GM18507 (cell line): ENCODE measurements at places on chromosomes 1 and 21.

DNA sequence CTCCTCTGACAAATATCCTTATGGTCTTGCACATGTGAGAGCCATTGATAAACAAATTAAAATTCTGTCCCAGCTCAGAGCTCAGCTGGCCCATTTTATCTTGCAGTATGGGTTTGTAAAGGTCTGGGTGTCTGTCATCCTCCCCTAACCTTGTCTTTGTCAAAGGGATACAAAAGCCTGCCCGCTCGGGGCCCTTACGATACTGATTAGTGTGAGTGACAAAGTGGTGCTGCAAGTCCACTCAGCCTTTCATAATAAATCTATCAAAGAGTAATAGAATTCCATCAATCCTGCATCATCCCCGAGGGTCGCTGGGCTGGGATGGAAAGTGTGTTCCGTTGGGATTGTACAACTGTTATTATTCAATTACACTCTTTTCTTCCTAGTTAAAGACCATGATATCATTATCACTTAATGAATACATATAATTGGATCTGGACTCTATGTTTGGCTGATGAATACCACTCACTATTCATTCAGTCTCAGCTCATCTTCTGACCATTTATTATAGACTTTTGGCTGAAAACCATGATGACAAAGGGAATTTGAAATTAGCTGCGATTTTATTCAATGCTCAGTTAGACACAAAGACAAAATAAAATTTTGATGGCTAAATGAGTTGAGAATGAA, 122.5 kb upstream of the FOXD3 start:
- no peak for DNase-seq

DNA sequence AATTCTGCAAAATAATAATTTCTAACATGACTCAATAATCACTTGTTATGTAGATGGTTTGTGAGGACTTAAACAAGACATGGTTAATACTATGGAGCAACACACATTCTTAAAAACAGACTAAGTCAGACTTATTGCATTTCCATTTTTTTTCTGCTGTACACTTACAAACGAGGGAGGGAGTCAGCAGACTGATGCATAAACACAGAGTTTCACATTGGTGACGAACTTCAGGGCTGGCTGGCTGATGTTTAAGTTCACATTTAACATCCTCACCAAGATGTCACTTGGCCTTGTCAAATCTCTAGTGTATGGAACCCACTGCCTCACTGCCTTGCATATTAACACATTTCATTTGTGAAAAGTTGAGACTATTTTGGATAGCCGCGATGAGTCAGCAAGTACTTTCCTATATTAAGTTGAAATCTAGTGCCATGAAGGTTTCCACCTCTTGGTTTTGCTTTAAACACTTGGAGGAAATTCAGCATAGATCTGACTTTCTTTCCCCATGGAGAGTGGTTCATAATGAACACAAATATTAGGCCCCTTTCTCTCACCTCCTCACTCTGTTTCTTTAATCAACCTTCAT, 337.5 kb upstream of the RUNX1 start:
- no peak for DNase-seq

GRCh38 chr1:223410036-223410435, 16.8 kb downstream of the CCDC185 start:
- DNase-seq, result no peak

DNA sequence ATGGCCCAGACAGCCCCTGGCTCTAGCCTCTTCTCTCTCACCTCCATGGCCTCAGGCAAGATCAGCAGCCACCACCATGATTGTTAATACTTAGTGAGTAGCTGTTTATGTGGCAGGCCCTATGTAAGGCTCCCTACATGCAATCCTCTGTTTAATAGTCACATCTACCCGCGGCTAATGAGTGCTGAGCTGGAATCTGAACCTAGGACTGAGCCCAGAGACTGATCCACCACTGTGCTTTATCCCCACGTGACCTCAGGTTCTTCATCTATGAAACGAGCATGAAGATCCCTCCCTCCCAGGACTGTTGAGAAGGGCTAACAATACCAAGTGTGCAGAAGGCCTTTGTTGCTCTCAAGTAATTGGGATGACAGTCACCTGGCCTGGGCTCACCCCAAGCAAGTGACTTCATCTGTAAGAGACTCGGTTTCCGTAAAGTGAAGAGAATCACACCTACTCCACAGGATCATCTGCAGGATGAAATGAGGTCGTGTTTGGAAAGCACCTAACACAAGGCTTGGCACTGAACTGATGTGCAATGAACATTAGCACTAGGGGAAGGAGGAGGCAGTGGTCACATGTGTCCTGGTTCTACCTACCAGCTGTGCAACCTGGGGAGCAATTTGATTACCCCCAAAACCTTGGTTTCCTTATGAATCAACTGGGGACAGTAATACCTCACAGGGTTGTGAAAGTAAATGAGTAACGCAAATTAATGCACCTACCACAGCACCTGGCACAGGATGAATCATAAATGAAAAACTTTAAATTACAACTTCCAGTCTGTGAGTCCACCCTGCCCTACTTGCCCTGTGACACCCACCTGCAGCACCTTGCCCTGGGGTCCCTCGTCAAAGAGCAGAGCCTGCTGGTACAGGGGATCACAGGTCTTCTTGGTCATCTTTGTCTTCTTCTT, 37.2 kb downstream of the RIMS3 start:
- peak; percentile 40 for DNase-seq

DNA sequence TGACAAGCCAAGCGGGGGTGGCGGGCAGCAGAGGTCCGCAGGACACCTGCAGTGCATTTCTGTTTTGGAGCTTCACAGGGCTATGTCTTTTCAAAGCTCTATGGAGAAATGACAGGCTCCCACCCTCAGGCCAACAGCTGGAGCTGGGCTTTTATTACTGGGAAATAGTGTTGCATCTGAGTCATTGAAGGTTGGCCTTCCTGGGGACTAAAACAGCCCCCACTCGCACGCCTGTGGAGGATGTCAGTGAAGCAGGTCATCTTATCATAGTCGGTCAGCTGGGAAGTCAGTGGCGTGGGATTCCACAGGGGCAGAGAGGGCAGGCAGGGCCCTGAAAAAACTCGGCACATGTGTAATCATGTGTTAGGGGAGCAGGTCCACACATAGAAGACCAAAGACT, 55.3 kb downstream of the NTPCR start:
- DNase-seq, result no peak

- no peak for DNase-seq
Observed at GRCh38 chr21:38923429-38923828, 117.7 kb downstream of the ETS2 start.

DNA sequence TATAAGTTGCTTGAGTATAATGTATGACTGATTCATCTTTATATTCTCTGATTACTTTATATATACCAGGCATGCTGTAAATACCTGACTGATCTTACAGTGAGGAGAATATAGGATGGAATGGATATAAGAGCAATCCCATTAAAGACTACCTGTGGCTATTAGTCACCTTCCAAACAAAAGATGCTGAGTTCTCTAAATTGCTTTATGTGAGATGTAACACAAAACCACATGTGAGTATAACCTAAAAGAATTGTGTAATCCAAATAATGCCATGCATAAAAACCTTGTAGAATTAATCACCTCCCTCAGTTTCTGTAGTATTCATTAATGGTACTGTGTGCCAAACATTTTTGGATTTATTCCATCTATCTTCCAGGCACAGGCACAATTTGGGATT, 134.6 kb upstream of the LRRC7 start:
- no peak for DNase-seq

GRCh38 chr1:162984699-162985098, 84.5 kb upstream of the RGS4 start:
- DNase-seq, result no peak

DNA sequence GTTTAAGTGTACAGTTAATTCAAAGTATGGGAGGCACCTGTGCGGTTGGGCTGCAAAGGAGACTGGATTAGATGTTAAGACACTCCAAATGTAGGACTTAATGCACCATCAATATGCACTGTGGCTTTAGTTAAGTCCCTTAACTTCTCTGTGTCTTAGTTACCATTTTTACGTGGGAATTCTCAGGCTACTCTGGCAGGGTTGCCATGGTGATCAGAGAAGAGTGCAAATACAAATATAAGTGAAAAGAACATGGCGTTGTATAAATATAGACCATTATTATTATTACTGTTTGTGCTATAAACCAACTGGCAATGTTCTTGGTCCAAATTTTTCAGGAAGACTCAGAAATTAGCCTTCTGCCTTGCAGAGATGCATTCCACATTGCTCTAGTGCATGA, 595.6 kb downstream of the NPHP4 start:
- no peak for DNase-seq

DNA sequence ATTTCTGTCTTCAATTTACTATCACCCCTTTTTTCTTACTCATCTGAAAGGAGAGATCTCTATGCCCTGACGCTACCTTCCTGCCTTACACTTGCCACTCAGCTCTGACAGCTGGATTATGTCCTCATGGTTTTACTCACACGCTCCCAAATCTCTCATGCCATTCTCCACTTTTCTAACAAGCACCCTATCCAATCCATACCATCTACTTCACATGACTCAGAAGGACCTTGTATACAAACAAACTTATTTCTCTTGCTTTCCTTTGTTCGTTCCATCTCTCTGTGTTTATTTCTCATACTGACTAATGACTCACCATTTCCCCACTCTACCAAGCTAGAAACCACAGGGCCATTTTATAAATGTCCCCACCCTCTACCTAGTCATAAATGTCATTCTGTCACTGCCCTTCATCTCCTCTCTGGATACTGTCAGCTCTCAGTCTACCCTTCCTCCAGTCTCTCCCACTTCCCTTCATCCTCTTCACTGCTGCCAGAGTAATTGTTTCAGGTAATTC, 87.3 kb downstream of the USP24 start:
- DNase-seq, result no peak

GRCh38 chr1:23902321-23903278, 10.6 kb downstream of the CNR2 start:
- no peak for DNase-seq

GRCh38 chr1:44821240-44821715, 13.0 kb downstream of the BTBD19 start:
- no peak for DNase-seq

- no peak for DNase-seq
Observed at GRCh38 chr1:168572633-168573032, 3.8 kb upstream of the XCL1 start.

- DNase-seq, result no peak
Observed at GRCh38 chr1:52571783-52572182, 18.9 kb upstream of the TUT4 start.

DNA sequence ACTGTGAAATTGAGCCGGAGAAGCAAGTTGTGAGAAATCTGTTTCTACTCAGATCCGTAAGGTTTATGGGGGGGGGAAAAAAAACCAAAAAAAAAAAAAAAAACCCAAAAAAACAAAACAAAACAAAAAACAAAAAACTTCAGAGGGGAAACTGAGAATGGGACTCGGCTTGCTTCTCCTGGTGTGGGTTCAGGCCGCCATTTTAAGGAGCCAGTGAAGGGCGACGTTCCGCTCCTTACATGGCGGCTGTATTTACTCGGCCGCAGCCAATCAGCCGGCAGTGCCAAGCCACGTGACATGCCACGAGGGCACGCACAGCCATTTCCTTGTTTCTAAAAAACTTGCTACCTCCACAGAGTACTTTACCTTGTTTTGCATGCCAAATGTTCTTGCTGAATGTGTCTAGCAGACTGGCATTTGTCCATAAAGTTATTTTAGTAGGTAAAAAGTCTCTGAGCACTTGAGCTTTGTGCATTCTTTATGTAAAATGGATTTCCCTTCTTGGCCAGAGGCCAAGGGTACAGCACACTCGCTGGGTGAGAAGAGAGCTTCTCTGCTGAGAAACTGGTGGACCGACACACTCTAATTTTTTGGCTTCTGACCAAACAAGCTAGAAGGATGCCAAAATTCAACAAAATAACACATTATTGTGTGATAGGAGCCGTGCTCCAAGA, 101.8 kb downstream of the NFIA start:
- no peak for DNase-seq

- DNase-seq, result no peak
Observed at GRCh38 chr1:217660353-217661062, 29.4 kb downstream of the SPATA17 start.

- no peak for DNase-seq
Observed at GRCh38 chr1:154478639-154479038, 23.4 kb upstream of the TDRD10 start.

GRCh38 chr1:156148216-156148615, 5.2 kb upstream of the SEMA4A start:
- no peak for DNase-seq

GRCh38 chr1:119285482-119285881, 83.1 kb upstream of the HAO2 start:
- no peak for DNase-seq

DNA sequence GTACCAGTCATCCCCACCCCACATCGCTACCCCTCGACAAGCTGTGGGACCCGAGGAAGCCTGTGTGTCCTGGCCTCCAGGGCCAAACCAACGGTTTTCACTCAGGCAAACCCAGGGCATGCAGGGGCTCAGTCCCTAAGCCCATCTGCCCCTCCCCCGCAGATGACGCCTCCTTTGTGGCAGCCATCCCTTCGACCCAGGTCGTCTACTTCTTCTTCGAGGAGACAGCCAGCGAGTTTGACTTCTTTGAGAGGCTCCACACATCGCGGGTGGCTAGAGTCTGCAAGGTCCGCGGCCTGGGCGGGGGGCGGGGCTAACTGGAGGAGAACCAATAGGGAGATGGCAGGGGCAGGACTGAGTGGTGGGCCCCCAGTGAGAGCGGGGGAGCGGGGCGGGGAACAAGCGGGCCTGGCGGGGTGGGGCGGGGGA, 7.4 kb downstream of the SEMA4A start:
- DNase-seq, result no peak

DNA sequence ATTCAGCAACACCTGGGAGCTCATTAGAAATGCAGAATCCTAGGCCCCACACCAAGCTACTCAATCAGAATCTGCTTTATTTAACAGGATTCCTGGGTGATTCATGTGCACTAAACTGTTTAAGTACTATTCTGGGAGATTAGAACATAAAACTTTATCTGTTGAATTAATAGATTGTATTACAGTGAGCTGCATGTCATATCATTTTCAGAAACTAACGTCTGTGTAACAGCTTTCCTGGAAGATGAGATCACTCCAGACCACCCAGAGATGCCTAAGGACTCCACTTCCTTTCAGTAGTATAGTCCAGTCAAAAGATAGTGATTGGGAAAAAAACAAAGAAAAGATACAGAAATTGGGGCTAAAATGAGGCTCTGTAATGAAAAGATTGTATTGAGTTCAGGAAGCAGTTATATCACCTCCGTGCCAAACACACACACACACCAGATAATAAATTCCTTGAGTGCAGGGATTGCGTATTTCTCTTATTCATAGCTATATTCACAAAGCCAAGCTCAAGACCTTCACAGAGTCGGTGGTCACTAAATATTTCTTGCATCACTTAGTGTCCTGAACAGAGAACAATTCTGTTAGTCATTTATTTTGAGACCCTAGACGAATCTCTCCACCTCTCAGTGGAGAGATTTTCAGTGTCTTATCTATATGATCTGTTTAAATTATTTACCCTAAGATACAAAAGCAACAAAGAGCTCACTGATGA, 178.2 kb downstream of the DSCAM start:
- no peak for DNase-seq

- DNase-seq, result no peak
Observed at GRCh38 chr1:211574705-211575104, 4.3 kb downstream of the SLC30A1 start.

GRCh38 chr21:31262728-31263127, 81.3 kb downstream of the TIAM1 start:
- no peak for DNase-seq
